H7 (cell line): ENCODE measurements at places on chromosomes 1 and 21. TPM values are rescaled to one million over a fixed set of nuclear protein-coding genes. Genes with fewer than 3 reads are reported as not detected.

Gene FCRLA
- not detected in 2 replicates for total RNA-seq

DNA sequence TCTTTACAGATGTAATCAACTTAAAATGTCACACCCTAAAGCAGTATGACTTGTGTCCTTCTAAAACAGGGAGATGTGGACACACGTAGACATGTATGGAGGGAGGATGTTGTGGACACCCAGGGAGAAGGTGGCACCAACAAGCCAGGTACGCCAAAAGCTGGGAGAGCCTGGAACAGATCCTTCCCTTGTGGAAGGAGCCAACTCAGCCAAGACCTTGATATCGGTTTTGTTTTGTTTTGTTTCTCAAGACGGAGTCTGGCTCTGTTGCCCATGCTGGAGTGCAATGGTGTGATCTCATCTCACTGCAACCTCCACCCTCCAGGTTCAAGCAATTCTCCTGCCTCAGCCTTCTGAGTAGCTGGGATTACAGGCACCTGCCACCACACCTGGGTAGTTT lies 45.6 kb downstream of the CHAF1B start:
- no peak for DNase-seq

Gene TCEA3
- 0.24 and 0.37 TPM in 2 replicates for total RNA-seq

GRCh38 chr21:32418146-32418545 lies 5.6 kb downstream of the EVA1C start:
- DNase-seq = no peak

GRCh38 chr1:205044741-205045140 lies 1.7 kb downstream of the CNTN2 start:
- peak; percentile 72 for DNase-seq

DNA sequence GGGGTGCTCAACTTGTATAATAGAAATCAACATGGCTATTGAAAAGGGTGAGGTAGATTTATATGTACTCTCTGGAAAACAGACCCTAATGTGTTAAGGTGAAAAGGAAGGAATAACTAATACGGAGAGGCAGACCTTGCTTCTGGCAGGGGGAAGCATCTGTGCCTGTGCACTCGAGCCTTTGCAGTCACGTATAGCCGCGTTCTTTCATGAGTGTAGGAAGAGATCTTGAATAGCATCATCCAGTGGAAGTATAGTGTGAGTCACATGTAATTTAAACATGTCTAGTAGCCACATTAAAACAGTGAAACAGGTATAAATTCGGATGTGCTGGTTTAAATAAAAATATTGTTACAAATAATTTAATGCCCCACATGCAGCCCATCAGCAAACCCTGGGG lies 3.0 kb downstream of the A3GALT2 start:
- no peak for DNase-seq

- DNase-seq = no peak
These were observed 2.8 kb upstream of the GPR153 start for GRCh38 chr1:6263716-6264115.

Gene AGMAT
- total RNA-seq = 6.9 and 7.8 TPM in 2 replicates

- peak; percentile 2 for DNase-seq
These were observed 1.7 kb downstream of the GABPB2 start for GRCh38 chr1:151072224-151072623.

DNA sequence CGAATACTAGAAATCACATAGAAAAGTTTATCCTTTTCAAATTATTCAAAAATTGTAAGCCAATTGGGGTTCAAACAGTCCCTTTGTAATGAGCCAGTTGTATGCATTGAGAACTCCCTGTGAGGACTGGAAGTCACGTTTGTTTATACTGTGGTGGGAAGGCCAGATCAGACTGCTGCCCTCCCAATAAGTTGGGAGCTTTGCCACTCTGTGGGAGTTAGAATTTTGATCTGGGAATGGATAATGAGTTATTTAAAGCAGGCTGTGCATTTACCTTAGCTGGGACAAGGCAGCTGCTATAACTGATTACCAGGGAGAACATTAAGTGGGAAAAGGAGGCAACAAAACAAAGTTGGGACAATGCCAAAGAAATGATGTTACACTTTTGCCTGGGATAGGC lies 178.8 kb downstream of the SDCCAG8 start:
- DNase-seq = no peak
